Testis (tissue), 5 donors: ENCODE measurements at places on chromosomes 3 and 15.
A peak's percentile ranks its signal among the peaks of the same experiment; 100 is the strongest.

DNA sequence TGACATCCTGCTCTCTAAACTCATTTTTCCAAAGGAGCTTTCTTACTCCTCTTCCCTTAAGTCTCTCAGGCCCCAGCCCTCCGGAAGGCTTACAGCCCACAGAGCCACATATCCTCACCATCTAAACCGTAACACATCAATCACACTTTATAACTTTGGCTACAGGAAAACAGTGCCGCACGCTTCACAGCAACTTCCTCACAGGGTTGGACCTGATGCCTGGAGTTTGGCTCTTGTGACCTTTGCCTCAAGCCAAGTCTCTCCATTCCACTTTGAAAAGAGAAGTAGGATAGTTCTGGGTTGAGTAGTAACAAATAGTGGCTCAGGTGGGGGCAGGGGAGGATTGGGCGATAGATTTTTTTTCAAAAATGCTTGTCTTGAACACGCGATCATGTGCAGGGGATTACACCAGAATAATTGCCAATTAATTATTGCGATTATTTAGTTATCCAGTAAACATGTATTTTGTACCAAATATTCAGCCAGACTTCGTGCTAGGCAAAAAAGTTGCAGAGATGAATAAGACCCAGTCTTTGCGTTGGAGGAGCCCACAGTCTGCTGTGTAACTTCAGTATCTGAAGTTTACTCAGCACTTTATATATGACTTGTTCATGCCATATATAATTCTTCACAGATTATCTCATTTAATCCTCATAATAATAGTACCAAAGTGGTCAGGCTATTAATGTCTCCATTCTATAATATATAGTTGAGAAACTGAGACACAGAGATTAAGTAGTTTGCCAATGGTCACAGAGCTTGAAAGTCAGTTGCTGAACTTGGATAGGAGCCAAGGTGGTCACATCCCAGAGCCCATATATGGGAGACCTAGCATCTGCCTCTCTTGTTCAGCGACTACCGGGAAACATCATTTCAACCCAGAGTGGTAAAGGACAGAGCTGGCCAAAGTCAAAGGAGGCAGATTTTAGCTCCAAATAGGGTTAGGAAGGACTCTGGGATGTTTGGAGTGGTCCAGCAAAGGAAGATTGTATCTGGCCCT lies 2.4 kb upstream of the ETV5 start:
- no peak for DNase-seq

DNA sequence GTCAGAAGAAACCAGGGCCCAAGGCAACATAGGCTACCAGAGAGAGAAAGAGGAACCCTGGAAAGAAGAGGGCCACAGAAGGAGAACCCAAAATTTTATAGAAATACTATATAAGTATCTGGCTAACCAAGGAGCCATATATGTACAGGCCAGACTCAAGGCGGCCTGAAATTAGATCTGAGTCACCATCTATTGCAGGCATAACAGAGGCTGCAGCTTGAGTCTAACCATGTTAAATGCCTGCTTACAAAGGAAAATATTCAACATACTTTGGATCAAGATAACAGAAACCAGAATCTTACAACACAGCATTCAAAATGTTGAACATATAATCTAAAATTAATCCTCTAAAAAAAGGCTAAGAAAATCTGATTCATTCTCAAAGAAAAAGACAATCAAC lies 23.1 kb downstream of the IGSF11 start:
- no peak for DNase-seq

- no peak for DNase-seq
These were observed 24.9 kb downstream of the VPS13C start for GRCh38 chr15:62035256-62035924.

DNA sequence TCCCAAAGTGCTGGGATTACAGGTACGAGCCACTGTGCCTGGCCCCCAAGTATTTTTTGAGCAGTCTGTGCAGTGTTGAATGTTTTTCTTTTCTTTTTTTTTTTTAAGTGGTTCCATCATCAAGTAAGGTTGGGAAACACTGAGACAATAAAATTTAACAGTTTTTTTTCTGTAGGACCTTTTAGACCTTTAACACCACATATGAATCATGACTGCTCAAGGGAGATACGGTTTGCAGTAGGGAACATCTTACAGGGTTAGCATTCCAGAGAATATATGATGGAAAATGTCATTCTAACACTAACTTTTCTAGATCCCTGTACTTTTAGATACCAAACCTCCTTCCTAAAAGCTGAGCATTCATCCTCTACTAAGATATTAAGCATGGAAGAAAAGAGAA lies 41.7 kb downstream of the SNX4 start:
- DNase-seq = no peak

- no peak for DNase-seq
These were observed 11.5 kb downstream of the MUC4 start for GRCh38 chr3:195800240-195800639.

- DNase-seq = peak; percentile 70
These were observed 29.7 kb downstream of the SEMA7A start for GRCh38 chr15:74403991-74404563.

- no peak for DNase-seq
These were observed 205.8 kb downstream of the ALCAM start for GRCh38 chr3:105572501-105572900.

- DNase-seq = no peak
These were observed 285.7 kb downstream of the LRTM1 start for GRCh38 chr3:54642147-54642546.

DNA sequence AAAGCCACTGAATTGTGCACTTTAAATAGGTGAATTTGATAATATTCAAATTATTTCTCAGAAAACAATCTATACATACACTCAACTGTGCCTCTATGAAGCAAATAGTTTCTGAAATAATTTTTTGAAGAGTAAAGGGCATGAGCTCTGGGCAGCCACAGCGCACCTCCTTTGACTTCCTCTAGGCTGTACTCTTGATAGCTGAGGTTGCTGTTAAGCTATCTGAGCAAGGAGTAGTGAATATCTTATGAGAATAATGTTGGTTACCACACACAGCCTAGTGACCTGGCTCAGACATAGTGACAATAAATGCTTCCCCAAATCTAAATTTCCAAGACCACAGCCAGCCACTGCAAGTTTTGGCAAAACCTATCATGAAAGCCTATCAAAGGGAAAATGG lies 11.6 kb upstream of the SEC61A1 start:
- no peak for DNase-seq

- DNase-seq = no peak
These were observed 62.9 kb downstream of the OPA1 start for GRCh38 chr3:193655831-193656433.

- DNase-seq = no peak
These were observed 433.3 kb downstream of the FOXP1 start for GRCh38 chr3:71149959-71150954.

DNA sequence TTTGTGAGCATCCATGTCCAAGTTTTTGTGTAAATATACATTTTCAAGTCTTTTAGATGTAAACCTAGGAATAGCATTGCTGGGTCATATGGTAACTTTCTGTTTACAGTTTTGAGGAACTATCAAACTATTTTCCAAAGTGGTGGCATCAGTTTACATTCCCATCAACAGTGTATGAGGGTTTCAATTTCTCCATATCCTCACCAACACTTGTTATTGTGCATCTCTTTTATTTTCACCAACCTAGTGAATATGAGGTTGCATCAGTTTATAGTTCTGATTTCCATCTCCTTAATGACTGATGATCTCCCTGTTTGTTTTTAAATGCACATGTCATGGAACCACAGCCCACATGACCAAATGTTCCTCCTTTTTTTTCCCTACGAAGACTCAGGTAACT lies 201.2 kb downstream of the FEZF2 start:
- no peak for DNase-seq

DNA sequence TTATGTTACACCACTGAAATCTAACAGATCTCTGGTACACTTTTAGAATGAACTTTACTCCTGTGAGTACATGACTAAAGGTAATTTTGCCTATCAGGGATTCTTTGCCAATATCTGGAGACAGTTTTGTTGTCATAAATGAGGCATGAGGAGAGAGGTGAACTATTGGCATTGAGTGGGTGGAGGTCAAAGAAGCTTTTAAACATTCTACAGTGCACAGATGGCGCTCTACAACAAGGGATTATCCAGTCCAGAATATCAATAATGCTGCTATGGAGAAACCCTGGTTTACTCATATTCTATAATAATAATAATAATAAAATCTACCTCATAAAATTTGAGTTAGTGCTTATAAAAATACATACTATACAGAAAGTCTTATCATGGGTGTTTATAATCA lies 702.3 kb downstream of the SI start:
- DNase-seq = no peak

GRCh38 chr15:39153058-39153714 lies 427.7 kb upstream of the THBS1 start:
- DNase-seq = no peak

DNA sequence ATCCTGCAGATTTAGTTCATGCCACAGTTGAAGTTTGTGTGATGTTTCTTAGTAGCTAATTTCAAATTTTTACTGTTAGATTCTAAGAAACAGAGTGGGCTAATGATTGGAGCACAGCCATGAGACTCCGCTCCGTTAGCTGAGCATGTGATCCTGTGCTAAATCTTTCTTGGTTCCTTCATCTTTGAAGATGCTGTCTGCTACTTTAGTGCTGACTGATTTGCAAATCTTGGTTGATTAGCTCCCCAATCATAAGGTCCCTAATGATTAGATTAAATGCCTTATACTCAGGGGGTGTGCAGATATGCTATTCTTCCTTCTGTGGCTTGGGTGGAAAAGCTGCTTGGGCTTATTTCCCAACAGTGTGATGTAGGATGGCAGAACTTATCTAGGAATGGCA lies 129.5 kb upstream of the ZBED2 start:
- DNase-seq = no peak

DNA sequence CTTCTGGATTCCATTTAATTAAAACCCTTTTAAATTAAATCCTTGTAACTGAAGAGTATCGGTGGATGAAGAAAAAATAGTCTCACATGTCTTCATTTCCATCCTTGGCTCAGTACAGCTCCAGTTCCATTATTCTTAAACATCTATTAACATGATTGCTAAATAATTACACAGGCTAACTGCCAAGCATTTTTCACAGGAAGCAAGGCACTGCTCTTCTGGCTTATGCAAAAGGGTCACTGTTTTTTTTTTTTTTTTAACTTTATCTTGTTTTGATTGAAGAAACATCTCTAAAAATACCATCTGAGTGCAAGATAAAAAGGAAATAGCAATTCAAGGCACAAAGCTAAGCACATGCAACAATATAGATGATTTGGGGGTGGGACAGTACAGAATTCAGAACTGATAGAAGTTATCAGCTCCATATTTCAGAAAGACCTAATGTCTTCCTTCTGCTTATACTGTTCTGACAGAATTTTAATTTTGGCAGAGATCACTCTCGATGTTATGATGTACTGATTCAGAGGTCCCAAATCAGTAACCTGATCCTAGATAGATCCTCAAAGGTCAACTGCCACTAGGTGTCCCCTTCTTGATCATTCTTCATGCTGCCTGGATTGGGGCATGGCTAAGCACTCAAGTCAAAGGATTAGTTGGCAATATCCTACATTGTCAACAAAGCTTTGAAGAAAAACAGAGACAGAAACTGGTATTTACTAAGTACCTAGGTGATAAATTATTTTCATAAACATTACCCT lies 57.8 kb upstream of the ACTC1 start:
- no peak for DNase-seq

DNA sequence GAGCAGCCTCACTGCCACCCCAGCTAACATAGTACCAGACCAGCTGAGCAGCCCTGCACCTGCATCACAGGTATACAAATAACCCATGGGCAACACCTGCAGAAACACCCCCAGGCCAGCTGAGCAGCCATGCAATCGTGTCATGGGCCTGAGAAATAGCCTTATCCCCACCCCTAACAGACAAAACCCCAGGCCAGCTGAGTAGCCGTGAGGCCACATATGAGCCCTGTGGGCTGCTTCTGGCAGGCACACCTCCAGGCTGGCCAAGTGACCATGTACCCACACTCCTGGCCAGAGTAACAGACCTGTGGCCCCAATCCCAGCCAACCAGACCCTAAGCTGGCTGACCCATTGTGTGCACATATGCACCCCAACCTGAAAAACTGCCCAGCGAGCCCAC lies 138.6 kb downstream of the DMXL2 start:
- no peak for DNase-seq

DNA sequence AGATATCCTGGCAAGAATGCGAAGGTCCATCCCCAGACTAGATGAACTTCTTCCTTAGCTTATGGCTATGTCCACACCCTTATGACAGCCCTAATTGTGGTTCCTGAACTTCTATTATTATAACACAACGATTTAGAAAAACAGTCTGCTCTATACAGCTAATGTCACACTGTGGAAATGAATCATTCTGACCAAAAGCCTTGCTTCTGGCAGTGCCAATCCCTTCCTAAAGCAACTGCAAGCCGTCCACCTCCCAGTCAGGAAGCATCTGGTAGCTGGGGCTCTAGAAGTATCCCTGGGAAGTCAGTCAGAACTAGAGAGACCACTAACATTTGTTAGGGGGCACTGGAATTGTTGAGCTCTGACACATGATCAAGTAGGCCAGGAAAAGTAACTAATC lies 45.0 kb downstream of the MYO5A start:
- no peak for DNase-seq

- no peak for DNase-seq
These were observed 5.5 kb downstream of the GRIP2 start for GRCh38 chr3:14534516-14535191.

GRCh38 chr3:167967257-167968036 lies 128.3 kb downstream of the GOLIM4 start:
- no peak for DNase-seq

GRCh38 chr3:156604642-156605144 lies 49.8 kb upstream of the SSR3 start:
- no peak for DNase-seq

DNA sequence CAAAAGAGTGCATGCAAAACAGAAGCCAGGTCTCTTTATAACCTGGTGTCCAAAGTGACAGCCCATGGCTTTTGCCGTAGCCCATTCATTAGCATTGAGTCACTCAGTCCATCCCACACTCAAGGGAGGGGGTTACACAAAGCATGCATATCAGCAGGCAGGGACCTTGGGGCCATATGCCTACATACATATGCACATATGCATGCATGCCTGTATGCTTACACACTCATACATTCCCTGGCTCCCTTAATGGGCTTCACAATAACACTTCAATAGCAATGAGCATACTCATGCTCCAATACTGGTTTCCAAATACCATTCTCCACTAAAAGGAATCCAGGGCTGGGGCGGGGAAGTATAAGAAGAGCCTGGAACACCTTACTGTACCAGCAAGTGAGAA lies 22.0 kb downstream of the TRPM1 start:
- no peak for DNase-seq

- no peak for DNase-seq
These were observed 186.9 kb downstream of the ARRDC4 start for GRCh38 chr15:98147415-98147814.
